EH (cell line): ENCODE measurements at places on chromosomes 6 and 20.
A peak's percentile ranks its signal among the peaks of the same experiment; 100 is the strongest.

GRCh38 chr6:2471472-2471871 is 226.1 kb upstream of the GMDS start:
- no peak for DNase-seq

- DNase-seq, result no peak
These were observed 4.3 kb downstream of the ILRUN start for GRCh38 chr6:34692280-34692679.

GRCh38 chr6:140078561-140079125 is 704.2 kb upstream of the CITED2 start:
- peak; percentile 99 for DNase-seq

- peak; percentile 81 for DNase-seq
These were observed 50.9 kb upstream of the CCDC28A start for GRCh38 chr6:138722425-138723371.

DNA sequence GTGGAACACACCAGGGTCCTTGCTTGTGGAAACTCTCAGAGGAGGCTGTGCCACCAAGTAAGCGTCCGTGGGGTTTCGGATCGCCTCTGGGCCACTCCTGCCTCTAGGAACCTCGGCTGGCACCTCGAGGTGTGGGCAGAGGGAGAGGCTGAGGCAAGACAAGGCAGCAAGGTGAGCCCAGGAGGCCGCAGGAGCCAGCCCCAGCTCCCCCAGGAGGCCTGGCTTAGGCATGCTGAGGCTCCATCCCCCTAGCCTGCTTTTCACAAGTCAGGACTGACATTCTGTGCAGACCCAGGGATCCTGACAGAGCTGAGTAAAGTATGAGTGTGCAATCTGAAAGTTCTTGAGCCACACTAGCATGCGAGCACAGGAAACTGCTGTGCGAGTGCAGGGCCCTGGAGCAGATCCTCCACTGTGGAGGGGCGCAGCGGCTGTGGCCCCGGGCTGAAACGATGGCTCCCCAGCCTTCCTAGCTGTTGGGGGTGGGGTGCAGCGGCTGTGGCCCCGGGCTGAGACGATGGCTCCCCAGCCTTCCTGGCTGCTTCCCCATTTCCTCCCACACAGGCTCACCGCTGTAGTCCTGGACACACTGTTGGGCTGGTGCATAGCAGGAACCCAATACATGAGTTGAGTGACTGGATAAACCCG is 75.2 kb upstream of the CD93 start:
- DNase-seq, result peak; percentile 18

GRCh38 chr20:23686046-23686750 is 2.6 kb downstream of the CST4 start:
- no peak for DNase-seq

- DNase-seq, result no peak
These were observed 48.1 kb downstream of the CTCFL start for GRCh38 chr20:57476641-57477461.

GRCh38 chr20:47125508-47125757 is 230.8 kb downstream of the EYA2 start:
- peak; percentile 64 for DNase-seq

DNA sequence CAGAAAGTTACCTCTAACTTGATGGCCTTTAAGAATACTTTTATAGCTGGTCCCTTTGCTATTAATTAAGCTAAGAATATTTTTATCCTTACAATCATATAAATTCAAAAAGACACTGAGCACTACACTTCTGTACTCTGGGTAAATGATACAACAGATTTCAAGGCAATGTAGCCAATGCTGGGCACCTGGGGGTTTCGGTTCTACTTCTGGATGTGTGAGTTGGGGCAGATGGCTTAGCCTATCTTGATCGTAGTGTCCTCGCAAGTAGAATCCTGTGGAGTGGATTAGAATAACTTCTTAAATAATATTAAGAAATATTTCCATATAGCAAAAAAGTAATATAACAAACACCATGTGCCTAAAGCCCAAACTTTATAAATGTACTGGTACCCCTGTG is 96.9 kb upstream of the NT5E start:
- no peak for DNase-seq

DNA sequence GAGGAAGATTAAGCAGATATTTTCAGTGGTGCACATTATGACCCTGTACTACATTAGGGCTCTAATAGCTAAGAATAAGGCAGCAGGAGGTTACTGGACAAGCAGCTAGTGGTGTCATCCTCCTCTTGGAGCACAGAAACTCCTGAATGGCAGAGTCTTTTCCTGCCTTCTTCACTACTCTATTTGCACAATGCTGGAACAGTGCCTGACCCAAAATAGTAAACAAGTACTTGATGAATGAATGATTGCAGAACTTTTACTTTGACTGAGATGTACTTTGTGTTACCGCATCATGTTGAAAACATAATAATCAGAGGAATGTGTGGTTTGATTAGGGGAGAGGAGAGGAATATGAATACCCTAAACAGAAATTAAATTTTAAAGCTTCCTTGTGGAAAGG is 30.0 kb upstream of the UST start:
- DNase-seq, result peak; percentile 26

GRCh38 chr20:19599200-19599599 is 158.9 kb upstream of the RIN2 start:
- DNase-seq, result no peak

GRCh38 chr6:137884149-137884909 is 17.3 kb downstream of the TNFAIP3 start:
- no peak for DNase-seq

- no peak for DNase-seq
These were observed 98.9 kb downstream of the IRF4 start for GRCh38 chr6:490251-491037.

DNA sequence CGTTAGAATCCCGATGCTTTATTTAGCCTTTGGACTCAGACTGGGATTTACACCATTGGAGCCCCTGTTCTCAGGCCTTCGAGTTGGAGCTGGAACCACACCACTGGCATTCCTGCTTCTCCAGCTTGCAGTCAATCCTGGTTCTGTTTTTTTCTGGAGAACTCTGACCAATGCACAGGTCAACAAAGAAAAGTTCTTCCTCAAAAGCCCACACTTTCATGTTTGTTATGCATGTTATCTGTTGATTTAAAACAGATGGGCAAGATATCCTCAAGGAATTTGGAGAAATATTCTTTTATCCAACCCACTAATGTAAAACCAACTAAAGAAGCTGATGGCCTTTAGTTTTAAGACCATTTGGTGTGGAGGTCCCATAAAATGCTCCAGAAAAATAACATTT is 205.7 kb downstream of the ANKRD60 start:
- DNase-seq, result peak; percentile 22

DNA sequence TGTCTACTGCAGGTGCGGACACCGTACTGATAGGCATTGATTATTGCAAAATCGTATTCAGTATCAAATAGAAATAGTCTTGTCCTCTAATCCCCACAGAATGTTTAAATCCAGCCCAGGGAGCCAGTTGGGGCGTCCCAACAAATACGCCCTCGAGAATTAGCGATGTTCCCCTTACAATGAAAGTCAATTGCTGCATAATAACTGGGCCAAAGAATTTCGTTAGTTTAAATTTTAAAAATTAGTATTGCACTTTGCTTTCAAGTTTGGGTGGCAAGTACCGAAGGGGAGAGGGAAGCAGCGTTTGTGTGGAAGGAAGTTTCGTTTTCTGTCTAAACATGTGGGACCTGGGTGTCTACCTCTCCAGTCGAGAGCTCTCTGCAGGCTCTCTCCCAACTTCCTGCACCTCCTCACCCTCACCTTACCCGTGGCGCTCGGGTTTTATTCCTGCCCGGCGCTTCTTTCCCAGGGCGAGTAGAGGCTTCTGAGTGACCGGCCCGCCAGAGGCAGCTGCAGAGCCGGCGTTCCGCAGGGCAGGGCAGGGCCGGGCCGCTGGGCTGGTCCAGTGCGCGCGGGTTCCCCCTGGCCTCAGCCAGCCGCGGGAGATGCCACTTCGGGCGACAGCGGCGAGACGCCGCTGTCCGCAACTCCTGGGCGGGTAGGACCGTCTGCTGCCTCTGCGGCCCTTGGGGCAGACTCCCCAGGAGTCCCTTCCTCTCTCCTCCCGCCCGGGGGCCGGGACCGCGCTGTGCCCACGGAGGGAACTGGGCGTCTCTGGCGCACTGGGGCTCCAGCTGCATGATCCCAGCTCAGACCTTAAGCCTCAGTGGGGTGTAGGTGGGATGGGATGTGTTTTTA is 862 bp upstream of the TFAP2C start:
- DNase-seq, result peak; percentile 16

GRCh38 chr6:44045672-44046015 is 81.6 kb downstream of the MRPL14 start:
- DNase-seq, result no peak

GRCh38 chr6:19370831-19371230 is 466.3 kb upstream of the ID4 start:
- DNase-seq, result no peak

GRCh38 chr6:35587167-35587566 is 74.5 kb upstream of the TULP1 start:
- DNase-seq, result no peak

DNA sequence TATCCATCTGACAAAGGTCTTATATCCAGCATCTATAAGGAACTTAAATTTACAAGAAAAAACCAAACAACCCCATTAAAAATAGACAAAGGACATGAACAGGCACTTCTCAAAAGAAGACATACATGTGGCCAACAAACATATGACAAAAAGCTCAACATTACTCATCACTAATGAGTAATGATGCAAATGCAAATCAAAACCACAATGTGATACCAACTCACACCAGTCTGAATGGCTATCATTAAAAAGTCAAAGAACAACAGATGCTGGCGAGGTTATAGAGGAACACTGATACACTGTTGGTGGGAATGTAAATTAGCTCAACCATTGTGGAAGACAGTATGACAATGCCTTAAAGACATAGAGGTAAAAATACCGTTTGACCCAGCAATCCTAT is 13.9 kb downstream of the MACROD2 start:
- DNase-seq, result no peak

- DNase-seq, result peak; percentile 97
These were observed 142.9 kb upstream of the OLIG3 start for GRCh38 chr6:137637121-137637520.

DNA sequence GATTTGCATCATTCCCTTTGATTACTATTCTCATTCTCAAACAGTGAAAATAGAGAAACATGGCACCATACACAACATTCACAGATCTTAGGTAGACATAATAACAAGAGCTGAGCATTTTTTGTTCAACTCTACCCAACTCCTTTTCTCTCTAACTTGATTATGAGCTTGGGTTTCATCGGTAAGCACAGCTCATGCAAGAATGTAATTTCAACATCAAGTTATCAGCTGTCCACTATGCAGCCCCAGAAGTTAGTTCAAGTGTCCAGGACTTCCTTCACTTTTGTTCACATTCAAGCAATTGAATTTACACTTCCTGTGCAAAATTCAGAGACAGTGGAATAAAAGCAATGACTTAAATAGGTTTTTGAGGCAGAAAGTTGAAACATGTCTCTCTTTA is 297.7 kb upstream of the SASH1 start:
- DNase-seq, result peak; percentile 46

DNA sequence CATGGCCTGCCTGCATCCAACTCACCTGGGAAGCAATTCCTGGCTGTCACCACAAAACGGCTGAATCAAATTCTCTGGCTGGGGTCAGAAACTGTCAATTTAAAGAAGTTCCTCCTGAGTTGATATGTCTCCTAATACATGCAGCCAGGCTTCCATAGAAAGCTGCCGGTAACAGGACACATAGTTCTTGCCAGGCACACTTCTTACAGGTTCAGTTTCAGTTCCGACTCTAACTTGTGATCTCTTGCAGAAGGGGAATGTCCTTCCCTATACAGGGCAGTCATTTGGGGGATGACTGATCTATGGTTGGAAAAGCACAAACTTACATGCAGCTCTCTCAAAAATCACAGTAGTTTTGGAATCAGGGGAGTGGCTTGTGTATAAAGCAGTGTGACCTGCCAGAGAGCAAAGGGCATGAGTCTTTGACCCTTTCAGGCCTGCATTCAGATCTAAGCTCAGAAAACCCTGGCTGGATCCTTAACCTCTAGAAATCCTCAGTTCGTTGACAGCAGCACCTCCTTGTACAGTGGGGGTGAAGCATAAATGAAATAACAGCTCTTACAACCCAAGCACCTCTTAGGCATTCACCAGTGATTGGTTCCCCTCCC is 195.6 kb downstream of the SCP2D1 start:
- no peak for DNase-seq

- DNase-seq, result peak; percentile 97
These were observed 42.3 kb upstream of the NAA20 start for GRCh38 chr20:19974630-19975435.

DNA sequence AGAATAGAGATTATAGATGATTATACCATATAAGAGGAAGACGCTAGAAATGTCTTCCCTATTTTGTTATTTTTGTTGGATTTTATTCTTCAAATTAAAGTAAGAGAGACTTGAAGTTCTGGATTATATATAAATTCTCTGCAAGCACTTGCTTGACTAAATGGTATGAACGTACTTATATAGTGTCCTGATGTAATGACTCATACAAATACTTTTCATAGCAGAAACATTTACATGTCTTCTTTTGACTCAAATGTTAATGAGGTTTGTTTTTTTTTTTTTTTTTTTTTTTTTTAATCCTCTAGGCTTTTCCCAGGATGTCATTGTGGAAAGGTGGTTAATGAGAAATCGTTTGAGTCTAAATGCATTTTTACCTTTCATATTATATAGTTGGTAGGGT is 55.0 kb downstream of the PDE7B start:
- DNase-seq, result peak; percentile 77

GRCh38 chr6:131876545-131876944 is 68.7 kb downstream of the ENPP1 start:
- no peak for DNase-seq

DNA sequence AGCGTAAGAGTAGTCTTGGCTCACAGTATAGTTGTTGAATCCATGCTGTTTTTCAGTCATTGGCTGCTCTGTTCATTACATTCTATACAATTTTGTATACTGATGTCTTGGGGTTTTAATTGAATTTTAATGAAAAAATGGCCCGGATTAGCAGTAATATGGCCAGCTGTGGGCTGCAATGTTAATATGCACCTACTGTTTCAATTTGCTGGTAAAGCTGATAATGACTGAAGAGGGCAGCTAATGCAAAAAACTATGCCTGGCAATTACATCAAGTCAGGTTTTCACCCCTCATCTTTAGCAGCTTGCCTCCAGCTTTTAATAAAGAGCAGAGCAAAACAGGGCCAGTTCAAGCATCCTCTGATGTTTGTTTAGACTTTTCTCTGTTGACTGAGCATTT is 394.5 kb downstream of the PLCB1 start:
- DNase-seq, result no peak

GRCh38 chr6:168364793-168365421 is 45.3 kb upstream of the DACT2 start:
- no peak for DNase-seq
